ENCODE measurements at places on chromosomes 7 and 10.

DNA sequence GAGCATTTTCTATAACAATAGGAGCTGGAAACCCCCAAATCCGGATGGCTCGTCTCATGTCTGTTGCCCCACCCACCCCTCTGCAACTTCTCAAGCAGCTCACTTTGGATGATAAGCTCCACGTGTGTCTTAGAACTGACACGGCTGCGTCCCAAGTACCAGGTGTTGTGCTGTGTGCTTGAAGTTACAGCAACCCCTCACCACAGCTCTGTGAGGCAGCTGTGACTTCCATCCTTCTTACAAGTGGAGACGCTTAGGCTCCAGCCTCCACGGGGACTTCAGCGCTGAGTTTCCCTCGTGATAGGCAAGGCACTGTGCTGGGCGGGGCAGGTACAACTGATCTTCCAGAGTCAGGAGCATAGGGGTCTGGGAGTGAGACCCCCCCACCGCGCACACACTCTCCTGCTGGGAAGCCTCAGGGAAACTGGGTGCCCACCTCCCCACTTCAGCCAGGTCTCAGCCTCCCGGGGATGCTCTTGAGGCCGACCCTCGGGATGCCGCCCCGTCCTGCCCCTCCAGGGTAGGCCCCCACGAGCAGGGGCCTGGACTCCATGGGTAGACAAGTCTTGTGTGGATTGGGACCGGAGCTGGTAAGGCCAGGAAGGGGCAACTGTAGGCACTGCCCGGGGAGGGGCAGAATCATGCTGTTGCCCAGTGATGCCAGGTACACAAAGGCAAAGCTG lies 31.4 kb downstream of the EN2 start:
- DNase-seq, result no peak

DNA sequence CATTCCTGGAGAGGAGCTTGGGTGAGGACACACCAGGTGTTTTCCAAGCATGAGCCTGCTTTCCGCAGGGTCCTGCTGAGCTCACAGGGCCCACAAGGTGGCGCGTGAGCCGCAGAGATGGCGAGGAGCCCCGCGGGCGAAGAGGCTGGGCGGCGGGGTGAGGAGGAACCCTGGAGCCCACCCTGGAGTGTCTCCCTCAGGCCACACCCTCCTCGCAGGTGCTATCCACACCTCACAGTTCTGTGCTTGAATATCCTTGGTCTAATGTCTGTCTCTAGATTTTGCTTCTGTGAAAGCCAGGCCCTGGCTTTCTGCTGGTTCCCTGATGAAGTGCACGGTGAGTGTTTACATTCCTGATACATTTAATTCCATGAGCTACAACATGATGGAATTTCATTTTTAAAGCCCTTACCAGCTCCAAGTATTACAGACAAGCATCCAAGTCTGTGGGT lies 433.6 kb downstream of the ACTR3B start:
- DNase-seq, result no peak

DNA sequence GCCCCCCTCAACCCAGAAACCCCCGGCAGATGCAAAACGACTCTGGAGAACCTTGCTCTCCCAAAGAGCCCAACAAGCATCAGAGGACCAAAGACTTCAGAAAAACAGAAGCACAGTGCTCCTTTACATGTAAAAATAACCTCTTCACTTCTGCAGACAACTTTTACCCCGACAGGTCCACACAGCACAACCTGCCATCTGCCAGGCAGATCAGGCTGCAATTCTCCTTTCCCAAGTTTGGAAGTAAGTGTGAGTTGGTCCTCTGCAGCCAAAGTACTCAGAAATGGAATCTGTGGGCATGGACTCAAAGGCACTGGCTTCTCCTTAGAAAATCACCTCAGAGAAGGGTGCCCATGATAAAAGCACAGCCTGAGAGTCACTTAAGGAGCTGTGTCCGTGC lies 26.0 kb downstream of the DOCK4 start:
- no peak for DNase-seq

- no peak for DNase-seq
These were observed 346.2 kb upstream of the AOAH start for GRCh38 chr7:37070471-37070870.

DNA sequence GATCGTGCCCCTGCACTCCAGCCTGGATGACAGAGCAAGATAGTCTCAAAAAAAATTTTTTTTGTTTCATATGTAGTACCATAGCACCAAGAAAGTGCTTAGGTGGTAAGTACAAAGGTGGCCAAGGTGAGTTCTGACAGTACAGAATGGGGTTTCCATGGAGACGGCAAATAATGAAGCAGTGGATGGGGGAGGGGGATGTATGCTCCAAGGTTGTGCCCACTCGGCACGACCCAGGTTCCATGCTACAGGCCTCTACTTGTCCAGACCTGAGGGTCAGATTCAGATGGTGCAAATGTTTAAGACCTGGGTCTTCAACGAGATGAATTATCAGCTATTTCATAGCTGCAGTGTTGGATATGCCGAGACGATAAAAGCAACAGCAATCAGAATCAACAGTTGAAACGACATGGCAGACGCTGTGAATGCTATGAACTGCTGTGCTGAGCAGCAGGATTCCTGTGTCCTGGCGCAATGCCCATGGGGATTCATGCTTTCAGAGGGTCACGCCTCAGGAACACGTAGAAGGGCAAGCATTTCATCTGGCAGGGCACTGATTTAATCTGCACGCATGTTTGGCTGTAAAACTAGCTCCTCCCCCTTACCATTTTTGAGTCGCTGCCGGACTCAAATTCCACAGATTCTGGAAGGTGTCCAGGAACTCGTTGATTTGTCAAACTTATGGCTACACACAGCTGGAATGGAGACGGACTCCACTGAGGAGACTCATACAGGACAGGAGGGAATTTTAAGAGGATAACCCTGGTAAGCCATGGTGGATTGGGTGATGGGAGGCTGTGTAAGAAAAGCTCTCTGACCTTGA lies 256.5 kb downstream of the FRMD4A start:
- DNase-seq, result peak; percentile 97

DNA sequence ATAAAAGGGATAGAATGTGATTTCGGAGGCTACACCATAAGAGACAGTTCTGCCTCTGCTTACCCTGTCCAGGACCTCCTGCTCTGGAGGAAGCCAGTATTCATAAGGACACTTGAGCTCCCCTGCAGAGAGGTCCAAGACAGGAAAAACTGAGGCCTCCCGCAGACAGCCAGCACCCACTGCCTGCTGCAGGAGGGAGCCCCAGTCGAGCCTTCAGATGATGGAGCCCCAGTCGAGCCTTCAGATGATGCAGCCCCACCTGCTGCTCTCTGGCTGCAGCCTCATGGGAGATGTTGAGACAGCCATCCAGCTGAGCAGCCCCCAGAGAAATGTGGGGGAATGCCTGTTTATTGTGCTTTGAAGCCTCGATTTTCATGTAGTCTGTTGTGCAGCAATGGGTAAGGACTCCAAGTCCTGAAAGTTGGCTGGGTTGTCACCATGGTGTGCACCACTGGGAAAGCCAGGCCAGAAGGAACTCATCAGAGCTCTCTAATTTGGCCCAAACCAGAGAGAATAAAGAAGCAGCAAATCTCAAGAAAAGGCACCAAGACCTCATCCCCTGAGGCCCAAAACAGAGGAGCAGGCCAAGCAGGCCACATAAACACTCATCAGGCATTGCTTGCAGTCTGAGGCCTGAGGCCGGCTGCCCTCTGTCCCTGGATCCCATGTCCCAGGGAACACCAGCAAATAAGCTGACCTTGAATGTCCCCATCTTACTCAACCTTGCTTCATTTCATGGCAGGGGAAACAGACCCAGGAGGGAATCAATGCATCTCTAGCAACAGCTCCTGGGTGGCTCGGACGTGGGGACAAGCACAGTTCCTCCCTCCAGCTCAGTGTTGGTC lies 30.9 kb downstream of the CALML5 start:
- DNase-seq, result no peak

DNA sequence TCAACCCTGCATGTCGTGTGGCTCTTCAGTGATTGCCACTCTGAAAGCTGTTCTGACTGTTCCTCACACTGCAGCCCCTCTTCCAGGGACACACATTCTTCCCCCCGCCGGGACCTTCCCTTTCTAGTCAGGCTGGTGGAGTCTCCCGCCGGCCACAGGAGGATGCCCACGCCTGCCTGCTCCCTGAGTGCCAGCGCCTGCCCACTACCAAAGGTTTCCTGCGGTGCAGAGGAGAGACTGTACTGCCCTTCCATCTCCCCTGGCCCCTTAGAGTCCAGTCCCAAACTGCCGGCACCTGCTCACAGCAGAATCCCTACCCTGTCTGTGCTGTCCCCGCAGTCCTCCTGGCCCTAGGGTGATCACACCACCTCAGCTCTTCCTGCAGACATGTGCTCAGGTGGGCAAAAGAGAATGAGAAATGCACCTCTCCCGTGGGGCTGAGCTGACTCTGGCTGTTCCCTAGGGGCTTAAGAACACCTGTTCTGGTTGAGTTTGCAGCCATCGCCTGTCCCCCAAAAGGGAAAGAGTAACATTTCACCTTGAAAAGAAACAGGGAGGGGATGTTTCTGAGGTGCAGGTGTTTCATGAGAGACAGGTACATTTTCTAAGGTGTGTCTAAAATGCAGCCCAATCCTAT lies 1.4 kb downstream of the PODXL start:
- DNase-seq, result no peak

DNA sequence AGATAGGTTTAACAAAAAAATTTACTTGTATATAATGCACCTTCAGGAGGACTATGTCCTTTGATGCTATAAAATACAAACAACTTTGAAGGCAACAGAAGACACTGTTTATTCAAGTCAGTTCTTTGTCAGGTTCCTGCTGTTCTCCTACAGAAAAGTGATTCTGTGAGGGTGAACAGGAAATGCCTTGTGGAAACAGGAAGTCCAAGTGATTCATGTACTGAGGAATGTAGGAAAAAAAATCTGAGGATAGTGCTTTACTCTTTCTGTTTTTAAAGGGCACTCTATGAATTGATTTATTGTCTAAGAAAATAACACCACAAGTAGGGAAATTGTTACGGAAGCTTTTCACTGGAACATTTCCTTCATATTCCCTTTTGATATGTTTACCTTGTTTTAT lies 171.9 kb downstream of the HDAC9 start:
- peak; percentile 73 for DNase-seq

DNA sequence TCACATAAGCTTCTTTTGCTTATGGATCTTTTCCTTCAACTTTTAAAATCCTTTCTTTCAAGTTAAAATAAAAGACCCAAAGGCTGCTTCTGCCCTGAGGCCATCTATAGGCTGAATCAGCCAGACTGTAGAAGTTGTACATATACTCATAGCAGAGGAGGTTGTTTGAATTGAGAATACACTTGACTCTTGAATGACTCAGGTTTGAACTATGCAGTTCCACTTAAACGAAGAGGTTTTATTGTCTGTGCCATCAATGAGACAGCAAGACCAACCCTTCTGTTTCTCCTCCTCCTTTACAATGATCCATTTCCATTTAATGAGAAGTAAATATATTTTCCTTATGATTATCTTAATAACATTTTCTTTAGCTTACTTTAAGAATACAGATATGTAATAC lies 5.8 kb downstream of the ZNF365 start:
- peak; percentile 50 for DNase-seq

DNA sequence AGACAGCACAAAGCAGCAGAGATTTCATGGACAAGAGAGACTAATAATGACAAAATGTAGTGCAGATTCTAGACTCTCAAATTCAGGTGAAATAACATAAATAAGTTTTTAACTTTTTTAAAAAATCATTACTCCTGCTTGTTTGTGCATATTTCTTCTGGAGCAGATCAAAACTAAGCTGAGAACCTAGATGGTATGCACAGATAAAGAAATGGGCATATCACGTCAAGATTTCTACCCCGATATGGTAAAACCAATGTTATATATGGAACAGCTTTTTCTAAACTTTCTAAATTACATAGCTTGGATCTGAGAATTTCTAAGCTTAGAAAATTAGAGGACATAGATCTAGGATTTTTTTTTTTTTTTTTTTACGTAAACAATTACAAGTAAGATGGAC lies 18.2 kb downstream of the TWIST1 start:
- DNase-seq, result no peak

DNA sequence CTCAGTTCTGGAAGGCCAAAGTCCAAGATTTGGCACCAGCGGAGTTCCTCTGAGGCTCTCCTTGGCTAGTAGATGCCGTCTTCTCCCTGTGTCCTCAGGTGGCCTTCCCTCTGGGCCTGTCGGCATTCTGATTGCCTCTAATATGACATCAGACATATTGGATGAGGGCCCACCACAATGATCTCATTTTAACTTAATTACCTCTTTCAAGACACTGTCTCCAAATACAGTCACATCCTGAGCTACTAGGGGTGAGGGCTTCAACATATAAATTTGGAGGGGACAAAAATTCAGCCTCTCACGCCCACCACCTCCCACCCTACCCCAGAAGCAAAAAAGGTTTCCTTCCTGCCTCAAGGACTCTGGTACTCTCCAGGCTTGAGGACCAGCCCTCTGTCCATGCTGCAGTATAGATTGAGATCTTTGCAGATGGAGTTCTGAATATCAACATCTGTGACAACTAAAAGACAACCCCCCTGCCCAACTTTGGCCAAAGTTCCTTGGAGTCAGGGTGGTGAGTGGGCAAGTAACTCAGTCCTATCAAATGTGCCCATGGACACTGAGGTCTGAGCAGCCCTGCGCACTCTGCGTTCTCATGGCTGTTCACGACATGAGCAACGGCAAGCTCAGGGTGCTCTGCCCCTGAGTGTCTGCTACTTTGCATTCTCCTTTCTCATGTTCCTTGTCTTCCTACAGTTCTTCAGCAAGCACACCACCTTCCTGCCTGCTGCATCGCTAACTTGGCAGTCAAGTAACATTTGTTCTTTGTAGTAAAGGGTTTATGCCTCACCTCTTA lies 11.5 kb downstream of the TMEM176B start:
- no peak for DNase-seq

- no peak for DNase-seq
These were observed 38.9 kb downstream of the HDAC9 start for GRCh38 chr7:18534481-18534880.

GRCh38 chr10:17904564-17904963 lies 47.2 kb upstream of the SLC39A12 start:
- no peak for DNase-seq

DNA sequence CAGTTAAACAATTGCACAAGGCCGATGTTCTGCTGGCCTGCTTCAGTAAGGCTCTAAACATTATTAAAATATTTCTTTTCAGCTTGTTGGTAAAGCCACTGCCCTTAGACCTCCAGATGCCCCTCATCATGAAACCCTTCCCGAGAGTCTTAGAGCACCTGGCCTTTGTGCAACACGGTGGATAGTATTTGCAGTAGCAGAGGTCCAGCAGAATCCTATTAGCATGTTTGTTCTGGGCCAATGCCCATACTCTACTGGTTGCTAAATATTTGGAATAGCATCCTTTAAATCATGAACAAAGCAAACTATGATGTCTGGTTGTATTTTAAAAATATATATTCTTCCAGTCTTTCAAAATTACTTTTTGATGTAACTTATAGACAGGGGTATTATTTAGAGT lies 584.6 kb downstream of the CNTNAP2 start:
- DNase-seq, result no peak

Data from kidney glomerular epithelial cell (primary cell).